ENCODE measurements at places on chromosomes 2 and 18. TPM values are rescaled to one million over a fixed set of nuclear protein-coding genes. Genes with fewer than 3 reads are reported as not detected.

The CASP10 gene
- total RNA-seq, result 34.9 TPM

GRCh38 chr2:185335879-185336278, 402.7 kb upstream of the FSIP2 start:
- DNase-seq, result no peak

DNA sequence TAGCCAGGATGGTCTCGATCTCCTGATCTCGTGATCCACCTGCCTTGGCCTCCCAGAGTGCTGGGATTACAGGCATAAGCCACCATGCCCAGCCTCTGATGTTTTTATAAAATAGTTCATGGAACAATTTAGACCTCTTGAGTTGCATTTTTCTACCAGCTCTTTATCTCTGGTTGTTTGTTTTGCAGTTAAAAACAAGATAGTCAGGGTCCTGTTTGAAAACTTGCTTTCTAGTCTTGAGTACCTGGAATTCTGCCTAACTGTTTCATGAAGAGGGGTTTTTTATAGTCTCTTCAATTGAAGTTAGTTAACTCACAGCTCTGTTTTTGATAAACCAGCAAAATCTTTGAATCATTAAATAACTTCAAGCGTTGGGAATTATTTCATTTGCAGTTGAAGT, 244.8 kb downstream of the PARD3B start:
- DNase-seq, result no peak

DNA sequence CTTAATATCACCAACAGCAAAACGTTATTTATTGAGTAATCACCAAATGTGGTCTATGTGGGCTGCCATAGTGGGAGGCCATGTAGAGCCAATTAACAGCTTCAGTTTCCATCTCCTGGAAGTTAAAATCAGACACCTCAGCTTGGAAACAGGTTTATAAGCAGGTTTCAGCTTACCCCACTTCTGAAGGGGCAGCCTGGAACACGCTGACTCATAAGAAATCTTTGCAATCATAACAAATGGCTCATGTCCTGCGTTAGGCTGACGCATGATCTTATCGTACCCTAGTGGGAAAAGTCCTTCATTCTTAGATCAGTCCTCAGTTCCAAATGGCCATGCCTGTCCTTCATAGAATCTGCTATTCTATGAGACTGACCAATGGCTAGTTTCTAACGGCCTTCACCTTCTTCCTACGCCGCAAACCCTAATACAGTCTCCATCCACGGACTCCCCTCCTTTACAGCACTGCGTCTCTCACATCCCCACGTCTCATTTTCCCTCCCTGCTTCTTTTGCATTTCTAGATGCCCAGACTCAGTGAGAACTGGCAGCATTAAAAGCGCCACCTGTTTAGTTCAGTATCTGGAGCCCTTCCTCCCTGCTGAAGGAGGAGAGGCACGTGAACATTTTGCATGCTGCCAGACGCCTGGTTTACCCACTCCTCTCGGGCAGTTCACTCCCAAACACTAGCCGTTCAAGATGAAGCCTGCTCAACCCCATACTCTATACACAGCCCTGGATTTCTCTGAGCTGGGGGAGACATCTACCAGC, 24.2 kb upstream of the BZW1 start:
- no peak for DNase-seq

GRCh38 chr2:75577280-75577679, 16.5 kb upstream of the EVA1A start:
- DNase-seq, result no peak

The FAM228A gene
- total RNA-seq, result not detected

The EIF2AK3 gene
- 57.7 TPM for total RNA-seq

DNA sequence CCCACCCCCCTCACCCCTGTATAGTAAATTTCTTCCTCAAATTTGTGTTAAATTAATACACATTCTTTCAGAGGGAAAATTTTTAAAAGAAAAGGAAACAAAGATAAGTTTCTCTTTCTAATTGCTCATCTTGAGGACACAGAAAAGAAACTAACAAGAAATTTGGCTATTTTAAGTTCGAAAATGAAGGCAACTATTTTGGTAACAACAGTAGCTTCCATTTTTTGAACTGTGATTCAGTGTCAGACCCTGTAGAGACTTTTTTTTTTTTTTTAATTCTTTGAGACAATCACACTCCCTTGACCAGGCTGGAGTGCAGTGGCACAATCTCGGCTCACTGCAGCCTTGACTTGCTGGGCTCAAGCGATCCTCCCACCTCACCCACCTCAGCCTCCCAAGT, 194.9 kb downstream of the SS18 start:
- no peak for DNase-seq

DNA sequence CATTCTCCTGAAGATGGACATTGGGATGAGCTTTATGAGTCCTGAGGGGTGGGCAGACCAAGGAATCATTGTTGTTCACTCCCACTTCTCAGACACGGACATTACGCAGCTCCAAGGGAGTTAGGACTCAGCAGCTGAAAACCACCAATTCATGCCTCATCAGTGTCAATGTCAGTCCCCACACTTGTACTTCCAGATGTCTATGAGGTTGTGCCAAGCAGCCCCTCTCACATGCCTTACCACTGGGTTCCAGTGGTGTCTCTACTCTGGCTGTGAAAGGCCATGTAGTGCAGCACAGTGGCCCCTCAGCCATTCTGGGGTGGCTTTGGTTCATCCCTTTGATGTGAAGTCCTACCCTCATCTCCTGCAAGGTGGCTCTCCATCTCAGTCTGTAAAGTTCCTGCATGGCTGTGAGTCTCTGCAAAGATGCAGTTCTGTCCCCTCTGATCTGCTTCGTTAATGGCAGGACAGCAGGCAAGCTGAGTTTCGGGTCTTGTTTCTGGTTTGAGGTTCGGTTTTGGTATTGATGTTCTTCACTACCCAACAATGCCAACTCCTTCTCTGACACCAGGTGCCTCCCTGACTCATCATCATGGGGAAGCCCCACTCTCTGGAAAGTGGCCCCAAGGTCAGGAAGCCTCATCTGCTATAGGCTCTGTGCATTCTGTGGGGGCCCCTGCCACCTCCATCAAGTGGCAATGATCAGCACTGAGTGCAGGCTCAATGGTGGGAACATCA, 14.0 kb upstream of the COL6A3 start:
- DNase-seq, result no peak

The AP1S3 gene
- 4.8 TPM for total RNA-seq

DNA sequence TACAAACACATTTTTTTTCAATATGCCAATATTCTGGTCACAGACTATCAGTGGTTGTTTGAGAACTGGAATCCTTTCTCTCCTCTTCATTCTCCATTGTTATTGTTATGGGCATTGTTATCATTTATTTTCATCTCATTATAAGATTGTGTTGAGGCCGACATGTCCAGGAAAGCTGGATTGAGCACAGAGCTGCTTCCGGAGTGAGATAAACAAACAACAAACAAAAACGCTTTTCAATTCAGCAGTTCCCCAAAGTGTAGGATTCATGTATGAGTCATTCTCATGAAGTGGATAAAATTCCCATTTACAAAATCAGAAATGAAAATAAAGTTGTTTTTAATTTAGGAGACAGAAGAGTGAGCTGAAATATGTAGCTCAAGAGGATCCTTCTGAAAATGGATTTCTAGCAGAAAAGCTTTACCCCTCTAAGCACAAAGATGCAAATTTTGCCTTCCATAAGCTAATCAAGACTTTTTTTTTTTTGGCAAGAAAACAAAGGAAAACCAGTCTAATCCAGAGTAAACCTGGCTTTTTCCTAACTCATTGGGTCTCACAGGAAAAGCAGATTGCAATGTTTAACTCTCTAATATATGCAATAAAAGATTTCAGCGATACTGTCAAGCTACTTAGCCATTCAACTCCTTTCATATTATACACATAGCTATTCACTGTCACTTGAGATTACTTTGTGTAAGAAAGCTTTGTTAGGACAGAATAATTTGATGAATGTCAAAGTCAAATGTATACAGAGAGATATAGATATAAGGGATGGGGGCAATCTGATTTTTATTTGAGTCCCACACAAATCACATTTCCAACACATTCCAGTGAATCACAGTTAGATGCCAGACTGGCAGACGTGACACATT, 1441.7 kb upstream of the CELF4 start:
- no peak for DNase-seq

GRCh38 chr2:220219371-220219770, 591.9 kb downstream of the SLC4A3 start:
- DNase-seq, result no peak

The GALR1 gene
- under 0.01 TPM for total RNA-seq

DNA sequence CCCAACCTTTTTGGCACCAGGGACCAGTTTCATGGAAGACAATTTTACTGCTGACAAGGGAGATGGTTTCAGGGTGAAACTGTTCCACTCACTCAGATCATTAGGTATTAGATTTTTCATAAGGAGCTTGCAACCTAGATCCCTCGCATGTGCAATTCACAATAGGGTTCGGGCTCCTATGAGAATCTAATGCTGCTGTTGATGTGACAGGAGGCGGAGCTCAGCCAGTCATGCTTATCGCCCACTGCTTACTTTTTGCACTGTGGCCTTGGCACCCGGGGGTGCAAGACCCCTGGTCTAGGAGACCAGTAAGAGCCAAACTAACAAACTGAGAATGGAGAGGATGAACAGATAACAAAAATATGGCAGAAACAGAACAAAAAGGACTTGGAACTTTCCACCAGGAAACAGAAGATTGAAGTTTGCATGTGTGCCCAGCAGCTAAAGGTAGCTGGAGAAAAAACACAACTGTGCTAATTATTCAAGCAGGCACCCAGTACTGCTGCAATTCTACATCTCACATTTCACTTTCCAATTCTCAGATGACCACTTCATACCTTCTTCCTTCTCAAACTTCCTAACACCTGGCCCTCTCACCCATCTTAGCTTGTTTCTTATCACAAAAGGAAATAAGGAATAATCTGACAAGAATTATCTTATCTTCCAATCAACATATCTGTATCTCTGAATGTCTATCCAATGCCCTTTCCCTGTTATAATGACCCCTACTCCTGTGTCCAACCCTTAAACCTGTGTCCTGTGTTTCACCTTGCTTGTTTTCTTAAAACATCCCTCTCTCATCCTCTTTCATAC, 24.8 kb downstream of the SP3 start:
- no peak for DNase-seq

The DLGAP1 gene
- 4.9 TPM for total RNA-seq

DNA sequence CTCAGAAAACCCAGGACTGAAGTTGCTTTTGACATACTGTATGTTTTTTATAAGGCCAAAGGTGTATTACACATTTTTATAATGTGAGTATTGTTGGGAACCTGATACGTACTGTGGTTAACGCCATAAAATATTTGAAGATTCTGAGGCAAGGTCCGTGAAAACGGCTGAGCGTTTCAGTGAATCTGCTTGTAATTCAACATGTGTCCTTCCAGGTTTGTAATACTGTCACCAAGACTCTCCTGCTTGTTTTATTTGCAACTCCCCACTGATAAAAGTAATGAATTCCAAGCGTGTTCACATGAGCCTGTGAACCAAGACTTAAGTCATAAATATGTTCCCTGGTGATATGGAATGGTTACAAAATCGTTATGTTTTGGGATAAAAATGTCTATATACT, 23.9 kb upstream of the FRZB start:
- DNase-seq, result no peak

GRCh38 chr2:234211797-234212196, 161.3 kb downstream of the SPP2 start:
- DNase-seq, result peak; percentile 13

- DNase-seq, result no peak
Observed at GRCh38 chr2:75729861-75730260, 19.1 kb upstream of the GCFC2 start.

- peak; percentile 87 for DNase-seq
Observed at GRCh38 chr2:101205521-101206479, 46.9 kb upstream of the CNOT11 start.

DNA sequence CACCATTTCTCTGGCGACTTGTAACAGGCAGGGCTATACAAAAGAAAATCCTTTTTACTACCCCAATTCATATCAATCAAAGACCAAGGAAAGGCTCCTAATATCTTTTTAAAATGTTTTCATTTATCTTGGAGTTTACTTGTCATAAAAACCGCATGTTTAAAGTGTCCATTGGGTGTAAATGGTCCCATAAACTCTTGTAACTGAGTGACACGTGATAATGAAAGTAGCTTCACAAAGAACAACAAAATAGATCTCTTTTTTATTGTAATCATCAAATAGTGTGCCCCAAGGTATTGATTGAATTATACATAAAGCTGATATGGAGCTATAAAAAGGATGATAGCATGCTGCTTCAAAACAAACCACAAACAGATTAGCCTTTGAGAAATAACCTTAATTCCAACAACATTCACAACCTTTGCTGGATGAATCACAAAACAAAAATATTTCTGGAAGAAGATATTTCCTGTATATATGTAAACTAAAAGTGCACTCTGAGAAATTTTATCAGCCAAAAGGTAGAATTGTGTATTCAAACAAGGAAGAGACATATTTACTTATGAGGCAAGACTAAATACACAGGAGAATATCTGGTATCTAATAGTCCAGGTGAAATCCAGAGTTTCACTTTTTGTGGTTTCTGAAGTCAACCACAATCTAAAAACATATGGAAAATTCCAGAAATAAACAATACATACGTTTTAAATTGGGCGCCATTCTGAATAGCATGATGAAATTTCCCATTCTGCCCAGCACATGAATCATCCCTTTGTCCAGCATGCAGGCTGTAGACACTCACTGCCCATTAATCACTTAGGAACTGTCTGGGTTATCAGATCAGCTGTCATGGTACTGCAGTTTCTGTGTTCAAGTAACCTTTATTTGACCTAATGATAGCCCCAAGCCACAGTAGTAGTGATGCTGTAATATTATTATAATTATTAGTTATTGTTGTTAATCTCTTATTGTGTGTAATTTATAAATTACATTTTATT, 237.5 kb downstream of the PIK3C3 start:
- DNase-seq, result no peak

DNA sequence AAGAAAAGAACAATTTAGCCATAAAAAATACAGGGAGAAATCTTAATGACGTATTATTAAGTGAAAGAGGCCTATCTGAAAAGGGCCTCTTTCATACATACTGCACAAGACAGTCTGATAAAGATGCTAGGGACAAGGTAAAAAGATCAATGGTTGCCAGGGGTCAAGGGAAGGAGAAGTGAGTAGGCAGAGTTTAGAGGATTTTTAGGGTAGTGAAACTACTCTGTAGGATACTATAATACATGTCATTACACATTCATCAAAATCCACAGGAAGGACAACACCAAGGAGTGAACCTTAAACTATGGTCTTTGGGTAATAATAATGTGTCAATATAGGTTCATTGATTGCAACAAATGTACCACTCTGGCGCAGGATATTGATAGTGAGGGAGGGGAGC, 289.3 kb downstream of the FSIP2 start:
- no peak for DNase-seq

DNA sequence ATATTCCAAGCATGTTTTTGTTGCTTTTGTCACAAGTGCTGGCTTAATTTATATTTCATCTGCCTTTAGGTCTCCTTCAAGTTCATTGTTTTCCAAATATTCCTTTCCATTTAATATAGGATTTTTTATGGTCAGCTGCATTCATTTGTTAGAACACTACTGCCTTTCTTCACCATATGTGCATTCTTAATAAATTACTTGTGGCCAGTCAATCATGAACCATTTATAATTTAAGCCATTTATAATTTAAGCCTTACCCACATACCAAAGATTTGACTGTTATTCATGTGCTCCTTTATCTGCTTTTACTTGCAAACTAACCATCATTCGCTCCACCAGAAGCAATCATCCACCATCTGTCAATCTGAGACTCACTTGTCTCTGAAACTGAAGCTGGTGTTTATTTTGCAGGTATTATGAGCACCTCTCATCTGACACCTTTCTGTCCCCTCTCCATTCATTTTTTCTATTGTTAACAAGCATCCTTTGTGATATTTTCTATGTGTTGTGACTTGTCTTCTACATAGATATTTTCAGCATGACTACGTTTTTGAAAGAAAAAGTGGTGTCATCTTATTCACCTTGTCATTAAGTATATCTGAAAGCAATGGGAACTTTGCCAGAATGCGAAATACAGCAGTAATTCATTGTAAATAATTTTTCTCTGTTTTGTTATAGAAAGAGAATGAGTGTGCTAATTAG, 786.8 kb downstream of the KCNJ3 start:
- no peak for DNase-seq
